Cerebellar cortex (tissue), 1 donor: ENCODE measurements at places on chromosomes 1 and 21.
A peak's percentile ranks its signal among the peaks of the same experiment; 100 is the strongest.

GRCh38 chr1:65959896-65960567 is 167.3 kb downstream of the PDE4B start:
- no peak for DNase-seq

GRCh38 chr1:93471284-93471683 is 23.4 kb downstream of the FNBP1L start:
- DNase-seq: no peak

DNA sequence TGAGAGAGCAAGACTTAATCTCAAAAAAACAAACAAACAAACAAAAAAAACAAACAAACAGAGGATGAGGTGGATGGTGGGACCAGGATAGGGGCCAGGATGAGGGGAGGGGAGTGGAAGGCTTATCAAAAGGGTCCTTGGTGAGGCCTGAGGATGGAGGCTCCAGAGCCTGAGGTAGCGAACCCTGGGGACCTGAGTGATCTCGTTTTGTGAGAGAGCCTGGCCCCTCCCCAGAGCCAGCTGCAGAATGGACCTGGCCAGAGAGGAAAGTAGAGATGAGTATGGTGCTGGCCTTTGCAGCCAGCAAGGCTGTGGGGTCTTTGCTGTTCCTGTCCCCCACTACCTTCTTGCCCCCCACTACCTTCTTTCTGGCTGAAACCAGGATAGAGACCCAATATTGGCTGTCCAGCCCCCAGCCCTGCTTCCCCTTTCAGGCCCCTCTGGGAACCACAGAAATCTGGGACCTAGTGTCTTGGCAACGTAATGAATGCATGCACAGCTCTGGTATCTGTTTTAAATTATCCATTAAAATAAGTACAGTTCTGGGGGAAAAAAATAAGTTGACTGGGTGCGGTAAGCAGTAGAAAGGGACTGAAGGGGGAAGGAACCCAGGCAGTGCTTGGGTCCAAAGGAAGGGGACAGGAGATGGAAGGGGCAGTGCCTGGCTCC is 1.1 kb upstream of the LMNA start:
- DNase-seq: no peak

DNA sequence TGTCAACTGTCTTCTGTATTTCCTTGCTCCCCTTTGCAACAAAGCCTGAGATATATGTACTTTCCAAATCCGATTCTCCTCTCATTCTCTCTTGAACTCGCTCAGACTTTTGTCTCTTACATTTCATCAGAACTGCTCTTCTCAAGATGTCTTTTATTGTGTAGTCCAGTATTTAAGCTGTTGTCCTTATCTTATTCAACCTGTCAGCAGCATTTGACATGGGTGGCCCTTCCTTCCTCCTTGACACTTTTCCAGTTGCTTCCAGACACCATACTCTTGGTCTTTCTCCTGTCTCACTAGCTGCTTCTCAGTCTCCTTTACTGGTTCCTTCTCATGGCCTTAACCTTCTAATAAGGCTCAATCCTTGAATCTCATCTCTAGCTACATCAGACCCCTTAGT is 47.0 kb downstream of the TSNAX start:
- no peak for DNase-seq

- DNase-seq: no peak
Observed at GRCh38 chr1:10586125-10586524, 111.4 kb downstream of the PEX14 start.

DNA sequence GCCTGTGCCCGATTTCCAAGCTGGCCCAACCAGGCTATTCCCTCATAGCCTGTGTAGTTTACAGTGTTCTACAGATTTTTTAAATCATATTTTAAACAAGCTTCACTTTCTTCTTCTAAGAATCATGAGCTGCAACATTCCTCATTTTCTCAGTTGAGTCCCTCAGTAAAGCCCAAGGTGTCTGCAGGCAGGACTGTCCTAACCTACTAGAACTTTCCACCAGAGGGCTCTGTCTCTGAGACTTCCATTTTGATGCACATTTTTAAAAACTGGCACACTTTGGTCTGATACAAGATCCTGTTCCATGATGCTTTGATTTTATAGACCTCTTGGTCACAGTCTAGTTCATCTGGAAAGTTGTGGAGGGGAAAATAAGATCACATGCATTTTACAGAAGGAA is 21.6 kb upstream of the SLAMF6 start:
- peak; percentile 39 for DNase-seq

GRCh38 chr21:18151046-18151445 is 93.6 kb upstream of the CHODL start:
- no peak for DNase-seq

- no peak for DNase-seq
Observed at GRCh38 chr1:209759829-209760359, 4.0 kb downstream of the TRAF3IP3 start.

- DNase-seq: no peak
Observed at GRCh38 chr1:212683357-212683722, 16.3 kb downstream of the BATF3 start.

- DNase-seq: no peak
Observed at GRCh38 chr1:40394491-40395172, 21.1 kb downstream of the SMAP2 start.

- DNase-seq: no peak
Observed at GRCh38 chr1:62514746-62515423, 78.0 kb downstream of the USP1 start.

- no peak for DNase-seq
Observed at GRCh38 chr1:117061986-117062415, 1.9 kb downstream of the TTF2 start.

- no peak for DNase-seq
Observed at GRCh38 chr1:91872559-91873081, 13.3 kb downstream of the TGFBR3 start.

- DNase-seq: no peak
Observed at GRCh38 chr1:213103377-213104306, 52.6 kb downstream of the RPS6KC1 start.

DNA sequence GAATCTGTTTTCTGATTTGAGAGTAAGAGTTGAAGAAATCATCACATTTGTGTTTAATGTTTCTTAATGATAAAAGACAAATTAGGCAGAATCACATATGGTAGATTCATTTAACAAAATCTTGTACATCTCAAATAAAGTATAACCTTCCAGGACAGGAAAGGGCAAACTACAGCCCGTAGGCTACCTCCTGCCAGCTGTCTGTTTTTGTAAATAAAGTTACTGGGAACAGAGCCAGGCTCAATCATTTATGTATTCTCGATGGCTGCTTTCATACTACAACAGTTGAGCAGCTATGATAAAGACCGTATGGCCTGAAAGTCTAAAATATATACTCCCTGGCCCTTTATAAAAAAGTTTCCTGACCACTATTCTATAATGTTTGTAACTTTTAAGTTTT is 204.1 kb downstream of the COL24A1 start:
- no peak for DNase-seq

- DNase-seq: peak; percentile 6
Observed at GRCh38 chr1:111448482-111448917, 556 bp downstream of the WDR77 start.

GRCh38 chr1:158371188-158371953 is 17.7 kb downstream of the CD1E start:
- no peak for DNase-seq

DNA sequence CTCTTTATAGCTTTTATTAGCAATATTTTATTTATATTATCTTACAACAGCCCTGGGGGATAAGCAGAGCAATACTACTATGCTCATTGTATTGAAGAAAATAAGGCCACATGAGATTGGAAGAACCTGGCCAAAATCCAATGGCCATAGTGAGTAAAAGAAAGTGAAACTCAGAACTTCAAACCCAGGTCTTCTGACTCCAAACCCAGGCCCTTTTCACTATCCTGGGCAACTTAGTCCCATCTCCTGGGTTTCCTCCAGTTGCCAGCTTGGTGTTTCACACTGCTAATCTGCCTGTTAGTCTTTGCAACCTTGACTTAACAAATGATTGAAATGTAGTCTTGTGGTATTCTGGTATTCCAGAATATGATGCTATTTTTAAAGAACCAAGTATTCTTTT is 22.4 kb upstream of the EXO1 start:
- no peak for DNase-seq

DNA sequence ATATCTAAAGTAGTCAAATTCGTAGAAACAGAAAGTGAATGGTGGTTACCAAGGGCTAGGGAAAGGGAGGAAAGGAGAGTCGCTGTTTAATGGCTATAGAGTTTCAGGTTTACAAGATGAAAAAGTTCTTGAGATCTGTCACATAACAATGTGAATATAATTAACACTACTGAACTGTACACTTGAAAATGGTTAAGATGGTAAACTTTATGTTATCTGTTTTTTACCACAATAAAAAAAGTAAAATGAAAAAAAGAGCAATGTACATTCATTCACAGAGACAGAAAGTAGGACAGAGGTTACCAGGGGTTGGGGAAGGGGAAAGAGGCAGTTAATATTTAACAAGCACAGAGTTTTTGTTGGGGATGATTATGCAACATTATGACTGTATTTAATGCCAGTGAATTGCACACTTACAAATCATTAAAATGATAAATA is 53.3 kb upstream of the SEC16B start:
- no peak for DNase-seq

DNA sequence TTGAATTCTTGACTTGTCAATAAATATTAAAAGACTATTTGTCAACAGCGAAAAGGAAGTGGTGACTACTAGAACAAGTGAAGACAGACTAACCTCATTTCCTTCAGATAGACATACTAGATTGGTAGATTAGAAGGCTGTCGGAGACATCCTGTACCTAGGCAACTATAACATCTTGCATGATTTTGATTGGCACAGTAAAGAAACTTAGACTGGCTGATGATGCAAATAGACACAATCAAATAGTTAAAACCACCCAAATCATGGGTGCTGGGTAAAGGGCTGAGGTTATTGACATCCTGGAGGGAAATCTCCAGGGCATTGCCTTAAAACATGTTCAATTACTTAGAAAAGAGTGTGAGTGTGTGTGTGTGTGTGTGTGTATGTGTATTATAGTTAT is 85.9 kb upstream of the EDEM3 start:
- DNase-seq: no peak

GRCh38 chr1:46535063-46535462 is 16.4 kb downstream of the KNCN start:
- DNase-seq: peak; percentile 12

- DNase-seq: no peak
Observed at GRCh38 chr1:236914375-236914774, 89.9 kb downstream of the MT1HL1 start.

- DNase-seq: peak; percentile 26
Observed at GRCh38 chr1:115112496-115113375, 23.4 kb upstream of the TSPAN2 start.

GRCh38 chr1:205921570-205921909 is 21.7 kb downstream of the SLC26A9 start:
- DNase-seq: no peak

DNA sequence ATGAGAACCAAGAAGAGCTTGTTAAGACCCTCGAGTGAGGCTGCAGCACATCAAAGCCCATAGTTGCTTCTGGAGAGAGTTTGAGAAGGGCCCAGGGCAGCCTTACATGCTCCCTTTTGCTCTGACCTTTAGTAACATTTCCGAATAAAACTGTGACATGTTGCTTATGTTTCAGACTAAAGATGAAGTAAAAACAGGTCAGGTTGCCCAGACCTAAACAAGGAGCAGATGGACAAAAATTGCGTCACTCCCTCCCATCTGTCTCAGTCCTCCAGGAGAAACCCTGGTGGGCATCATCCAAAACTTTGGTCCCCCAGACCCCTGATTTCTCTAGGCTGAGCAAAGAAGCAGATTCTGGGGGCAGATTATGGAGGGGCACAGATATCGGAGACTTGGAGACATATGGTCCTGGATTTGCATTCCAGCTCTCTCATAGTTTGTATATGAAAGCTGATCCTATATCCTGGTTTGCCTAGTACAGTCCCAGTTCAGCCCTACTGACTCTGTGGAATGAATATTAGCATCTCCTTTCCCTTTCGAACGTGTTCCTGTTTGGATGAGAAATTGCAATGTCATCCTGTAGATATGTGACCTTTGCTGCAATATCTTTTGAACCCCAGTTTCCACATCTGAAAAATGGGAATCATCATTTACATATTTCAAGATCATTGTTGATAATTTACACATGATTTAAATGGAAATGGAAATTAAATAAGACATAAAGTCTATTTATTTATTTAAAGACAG is 304.9 kb upstream of the USP24 start:
- DNase-seq: peak; percentile 76

DNA sequence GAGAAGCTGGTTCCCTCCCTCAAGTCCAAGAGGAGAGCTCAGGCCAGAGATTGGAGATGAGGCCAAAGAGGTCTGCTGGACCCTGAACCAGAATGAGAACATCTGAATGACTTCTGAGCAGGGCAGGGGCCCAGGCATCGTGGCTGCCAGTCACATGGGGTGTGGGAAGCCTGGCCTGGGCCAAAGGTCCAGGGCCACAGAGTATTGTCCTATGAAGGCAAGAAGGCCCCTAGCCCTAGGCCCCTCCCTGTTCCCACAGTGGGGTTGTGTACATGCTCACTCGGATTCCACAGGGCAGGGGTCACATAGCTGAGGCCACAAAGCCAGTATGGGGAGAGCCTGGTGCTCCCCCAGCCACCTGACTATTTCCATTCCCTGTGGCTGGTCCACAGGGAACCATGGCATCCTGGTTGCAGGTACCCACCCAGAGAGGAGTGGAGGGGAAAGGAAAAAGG is 18.5 kb upstream of the SLC1A7 start:
- DNase-seq: no peak

DNA sequence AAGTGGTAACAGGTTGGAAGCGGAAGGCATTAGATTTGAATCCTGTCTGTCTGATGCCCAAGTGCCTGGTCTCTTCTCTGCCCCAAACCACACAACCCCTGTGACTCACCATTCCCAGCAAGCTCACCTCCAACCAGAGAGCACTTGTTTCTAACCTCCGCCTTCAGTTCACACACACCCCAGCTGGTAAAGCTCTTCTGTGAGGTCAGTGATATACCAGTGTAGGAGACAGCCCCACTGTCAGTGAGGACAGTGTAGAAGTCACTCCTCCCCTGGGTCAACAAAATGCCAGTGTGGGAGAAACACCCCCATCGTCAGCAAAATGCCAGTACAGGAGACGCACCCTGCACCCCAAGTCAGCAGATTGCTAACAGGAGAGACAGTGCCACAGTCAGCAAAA is 2.6 kb downstream of the RIMS3 start:
- no peak for DNase-seq

DNA sequence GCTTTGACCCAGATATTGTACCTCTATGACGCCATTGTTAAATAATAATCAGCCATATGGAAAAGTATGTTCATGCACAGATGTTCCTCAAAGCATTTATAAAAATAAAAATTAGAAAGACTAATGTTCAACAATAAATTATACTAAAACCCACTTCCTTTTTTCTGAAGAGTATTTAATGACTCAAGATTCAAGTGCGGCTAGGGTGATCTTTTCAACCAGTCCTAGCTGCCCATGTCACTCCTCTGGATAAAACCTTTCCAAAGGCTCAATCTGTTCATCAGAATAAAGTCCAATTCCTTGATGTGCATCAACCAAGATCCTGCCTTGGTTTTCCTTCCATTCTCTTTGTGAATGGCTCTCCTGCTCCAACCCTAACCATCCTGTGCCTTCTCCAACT is 292.0 kb downstream of the VAV3 start:
- no peak for DNase-seq

- no peak for DNase-seq
Observed at GRCh38 chr1:15457585-15457984, 1.1 kb downstream of the CELA2A start.
